ENCODE measurements at places on chromosomes 3 and 15.

DNA sequence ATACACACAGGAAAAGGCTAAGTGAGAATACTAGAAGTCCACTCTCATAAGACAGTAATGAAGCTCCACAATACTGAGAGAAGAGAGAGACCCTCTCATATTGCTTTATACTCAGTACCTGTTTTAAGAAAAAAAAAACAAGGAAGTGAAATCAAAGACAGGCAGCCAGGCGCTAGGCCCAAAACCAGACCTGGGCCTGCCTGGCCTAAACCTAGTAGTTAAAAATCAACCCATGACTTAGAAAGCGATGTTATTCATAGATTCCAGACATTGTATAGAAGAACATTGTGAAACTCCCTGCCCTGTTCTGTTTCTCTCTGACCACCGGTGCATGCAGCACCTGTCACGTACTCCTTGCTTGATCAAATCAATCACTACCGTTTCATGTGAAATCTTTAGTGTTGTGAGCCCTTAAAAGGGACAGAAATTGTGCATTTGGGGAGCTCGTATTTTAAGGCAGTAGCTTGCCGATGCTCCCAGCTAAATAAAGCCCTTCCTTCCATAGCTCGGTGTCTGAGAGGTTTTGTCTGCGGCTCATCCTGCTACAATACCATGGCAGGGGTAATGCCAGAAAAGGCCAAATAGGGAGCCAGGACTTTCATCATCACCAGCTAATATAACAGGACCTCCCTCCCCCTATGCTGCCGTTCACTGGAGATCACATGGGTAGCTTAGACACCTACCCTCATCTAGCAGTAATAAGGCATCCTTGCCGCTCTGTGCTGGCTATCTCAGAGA, 1294.1 kb downstream of the NSUN3 start:
- no peak for DNase-seq

- no peak for DNase-seq
These were observed 13.5 kb downstream of the NIPA1 start for GRCh38 chr15:22799902-22800301.

- DNase-seq, result no peak
These were observed 171.1 kb upstream of the TLE3 start for GRCh38 chr15:70268698-70269251.

DNA sequence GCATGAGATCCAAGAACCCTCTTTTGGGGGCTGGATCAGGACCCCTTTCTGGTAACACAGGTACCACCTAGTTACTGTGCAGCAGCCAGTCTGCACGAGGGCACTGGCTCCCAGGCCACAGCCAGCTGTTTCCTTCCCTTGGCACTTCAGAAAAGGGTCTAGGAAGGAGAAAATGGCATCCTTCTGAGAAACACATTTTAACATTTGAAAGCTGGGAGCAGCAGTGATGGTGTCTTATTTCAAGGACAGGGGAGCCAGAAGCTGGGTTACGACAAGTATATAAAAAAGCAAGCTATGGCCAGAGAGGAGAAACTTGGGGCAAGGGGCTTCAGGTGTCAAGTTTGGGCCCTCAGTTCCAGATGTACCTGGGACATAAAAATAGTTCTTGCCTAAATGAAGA, 282.8 kb downstream of the CTNNB1 start:
- no peak for DNase-seq

DNA sequence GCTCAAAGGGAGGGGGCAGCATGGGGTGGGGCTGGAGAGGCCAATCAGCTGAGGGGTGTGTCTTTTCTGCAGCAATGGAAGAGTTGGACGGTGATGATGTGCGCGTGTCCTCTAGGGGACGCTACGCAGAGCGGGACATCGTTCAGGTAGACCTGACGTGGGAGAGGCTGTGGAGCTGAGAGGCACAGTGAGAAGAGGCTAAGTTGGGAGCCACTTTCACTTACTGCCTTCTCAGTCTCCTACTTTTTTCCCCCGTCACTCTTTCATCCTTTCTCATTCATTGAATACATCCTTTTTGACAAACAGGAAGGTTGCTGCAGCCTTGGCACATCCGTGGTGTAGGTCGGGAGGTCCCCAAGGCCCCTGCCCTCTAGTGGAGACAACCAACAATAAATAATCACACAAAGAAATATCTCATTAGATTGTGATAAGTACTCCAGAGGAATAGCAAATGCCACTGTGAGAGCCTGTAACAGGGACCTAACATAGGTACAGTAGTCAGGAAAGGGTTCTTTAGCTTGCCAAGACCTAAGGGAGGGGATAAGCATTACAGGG, 4.4 kb upstream of the BRPF1 start:
- DNase-seq, result peak; percentile 43

DNA sequence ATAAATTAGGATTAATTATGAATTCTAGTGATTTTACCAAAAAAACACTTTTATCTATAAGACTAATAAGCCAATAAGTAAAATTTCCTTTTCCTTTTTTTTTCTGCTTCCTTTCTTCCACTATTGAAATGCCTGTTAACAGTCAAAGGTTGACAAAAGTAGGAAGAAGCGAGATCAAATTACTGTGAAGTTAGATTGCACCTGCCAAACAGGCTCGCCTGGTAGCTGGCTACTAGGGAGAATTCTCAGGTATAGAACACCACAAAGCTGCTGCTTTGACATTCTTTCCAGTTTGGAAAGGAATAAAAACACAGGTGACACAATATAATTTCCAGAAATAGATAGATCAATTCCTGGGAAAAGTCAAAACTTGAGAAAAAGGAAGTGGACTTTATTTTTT, 749.0 kb downstream of the NSUN3 start:
- no peak for DNase-seq

DNA sequence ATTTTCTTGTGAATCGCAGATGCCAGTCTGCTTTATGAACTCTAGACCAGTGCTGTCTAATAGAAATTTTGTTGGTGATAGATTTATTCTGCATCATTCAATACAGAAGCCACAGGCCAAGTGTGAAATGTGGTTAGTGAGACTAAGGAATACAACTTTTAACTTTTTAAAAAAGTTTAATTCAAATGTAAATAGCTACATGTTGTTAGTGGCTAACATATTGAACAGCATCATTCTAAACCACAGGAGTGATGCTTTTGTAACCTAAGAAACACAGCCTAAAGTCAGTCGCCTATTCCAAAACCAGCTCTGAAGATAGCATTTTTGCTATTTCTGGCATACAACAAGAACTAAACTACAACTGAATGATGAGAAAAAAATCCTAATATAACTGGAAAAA, 164.8 kb upstream of the CBLB start:
- no peak for DNase-seq

DNA sequence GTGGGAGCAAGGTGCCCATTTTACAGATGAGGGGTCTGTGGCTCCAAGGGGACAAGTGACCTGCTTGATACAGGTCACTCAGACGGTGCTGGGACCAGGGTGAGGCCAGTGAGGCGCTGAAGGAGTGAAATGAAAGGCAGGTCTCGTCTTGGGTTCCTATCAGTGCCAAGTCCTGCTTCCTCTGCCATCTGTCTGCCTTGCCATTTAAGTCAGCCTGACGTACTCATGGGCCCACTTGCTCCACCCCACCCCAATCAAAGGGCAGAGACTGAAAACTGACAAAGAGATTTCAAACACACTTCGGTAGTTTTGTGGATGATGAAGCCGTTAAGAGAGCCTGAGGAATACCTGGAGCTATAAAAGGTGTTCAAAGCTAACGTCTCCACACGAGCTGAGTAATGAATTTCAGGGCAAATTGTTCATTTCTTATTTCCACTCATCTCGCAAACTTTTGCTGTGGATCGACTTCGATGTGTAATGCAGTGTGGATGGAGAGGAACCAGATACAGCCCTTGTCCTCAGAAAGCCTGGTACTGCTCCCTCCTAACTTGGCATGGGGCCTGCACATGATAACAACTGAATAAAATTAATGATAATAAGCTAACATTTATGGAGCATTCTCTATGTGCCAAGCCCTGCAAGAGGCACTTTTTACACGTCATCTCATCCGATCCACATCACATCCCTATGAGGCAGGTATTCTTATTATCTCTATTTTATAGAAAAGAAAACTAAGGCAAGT, 36.6 kb downstream of the ATP2B2 start:
- DNase-seq, result no peak

GRCh38 chr3:87367736-87368135, 91.4 kb upstream of the POU1F1 start:
- no peak for DNase-seq

- DNase-seq, result no peak
These were observed 99.8 kb downstream of the MECOM start for GRCh38 chr3:169563775-169564059.

- no peak for DNase-seq
These were observed 61.2 kb downstream of the THBS1 start for GRCh38 chr15:39642011-39642640.

DNA sequence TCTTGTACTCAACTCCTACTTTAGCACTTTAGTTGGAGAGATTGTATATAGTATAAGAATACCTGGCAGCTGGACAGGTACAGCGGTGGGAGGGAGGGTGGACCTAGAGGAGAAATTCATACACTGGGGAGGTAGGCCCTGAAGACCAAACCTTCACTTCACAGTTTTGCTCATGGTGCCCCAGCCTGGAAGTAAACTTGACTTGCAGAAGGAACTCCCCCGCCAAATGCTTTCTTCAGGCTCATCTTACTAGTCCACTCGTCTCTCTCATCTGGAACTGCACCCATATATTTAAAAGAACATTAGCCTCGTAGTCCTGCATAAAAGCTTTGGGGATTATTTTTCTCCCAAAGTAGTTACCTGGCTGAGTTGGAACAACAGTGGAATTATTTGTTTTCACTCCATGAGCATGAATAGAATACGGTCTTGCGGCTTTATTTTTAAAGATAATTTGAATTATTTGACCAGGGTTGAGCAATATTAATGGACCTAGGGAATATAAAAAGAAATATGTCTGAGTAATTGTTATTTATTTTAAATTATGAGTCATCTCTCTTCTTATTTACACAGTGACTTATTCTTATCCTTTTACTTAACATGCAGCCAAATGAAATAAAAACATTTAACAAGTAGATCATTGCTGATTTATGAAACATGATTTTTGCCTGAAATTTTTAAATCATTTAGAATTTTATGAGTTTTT, 25.5 kb upstream of the CP start:
- DNase-seq, result no peak

- no peak for DNase-seq
These were observed 57.3 kb upstream of the SLC24A5 start for GRCh38 chr15:48063411-48063985.

DNA sequence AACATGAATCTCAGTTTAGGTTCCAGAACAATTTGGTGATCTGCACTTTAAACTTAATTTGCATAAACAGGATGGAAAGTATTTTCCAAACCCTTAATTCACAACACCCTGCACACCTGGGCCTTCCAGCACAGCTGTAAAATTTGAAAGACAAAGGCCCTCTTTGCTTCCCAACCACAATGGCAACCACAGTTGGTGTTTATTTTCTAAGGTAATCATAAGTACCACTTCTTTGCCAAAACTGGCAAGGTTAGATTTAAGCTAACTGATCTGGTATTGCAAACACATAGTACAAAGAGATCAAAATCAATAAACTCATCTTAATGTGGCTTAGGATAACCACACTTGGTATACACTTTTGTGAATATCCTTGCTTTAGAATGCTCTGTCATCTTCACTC, 4.1 kb downstream of the LRIG1 start:
- no peak for DNase-seq

- DNase-seq, result no peak
These were observed 366.6 kb downstream of the GBE1 start for GRCh38 chr3:81394651-81395524.

GRCh38 chr15:66063147-66063546, 190.4 kb downstream of the MEGF11 start:
- DNase-seq, result no peak

DNA sequence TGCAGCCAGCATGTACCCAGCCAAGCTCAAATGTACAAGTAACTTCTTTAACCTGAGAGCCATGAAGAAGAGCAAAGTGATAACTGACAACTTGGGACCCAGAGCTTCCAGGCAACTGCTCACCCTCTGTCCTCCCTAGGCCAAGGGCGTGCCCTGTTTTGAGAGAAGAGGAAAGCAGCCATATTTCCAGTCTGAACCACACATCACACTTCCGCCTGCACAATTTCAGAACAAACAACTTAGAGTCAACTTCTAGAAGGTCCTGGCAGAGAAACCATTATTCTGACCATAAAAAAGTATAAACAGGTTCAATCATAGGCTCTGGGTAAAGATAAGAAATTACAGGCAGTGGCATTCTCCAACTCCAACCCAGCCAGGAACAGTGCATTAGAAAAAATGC, 50.1 kb downstream of the ITGB5 start:
- no peak for DNase-seq

GRCh38 chr3:48848816-48849515, 1.3 kb upstream of the PRKAR2A start:
- no peak for DNase-seq

GRCh38 chr15:90838139-90838538, 30.2 kb upstream of the FURIN start:
- peak; percentile 93 for DNase-seq

- no peak for DNase-seq
These were observed 471 bp downstream of the NKIRAS1 start for GRCh38 chr3:23916152-23916885.

- DNase-seq, result no peak
These were observed 54.5 kb upstream of the TBL1XR1 start for GRCh38 chr3:177251755-177252154.

- no peak for DNase-seq
These were observed 34.8 kb downstream of the EIF4E3 start for GRCh38 chr3:71690341-71690841.

DNA sequence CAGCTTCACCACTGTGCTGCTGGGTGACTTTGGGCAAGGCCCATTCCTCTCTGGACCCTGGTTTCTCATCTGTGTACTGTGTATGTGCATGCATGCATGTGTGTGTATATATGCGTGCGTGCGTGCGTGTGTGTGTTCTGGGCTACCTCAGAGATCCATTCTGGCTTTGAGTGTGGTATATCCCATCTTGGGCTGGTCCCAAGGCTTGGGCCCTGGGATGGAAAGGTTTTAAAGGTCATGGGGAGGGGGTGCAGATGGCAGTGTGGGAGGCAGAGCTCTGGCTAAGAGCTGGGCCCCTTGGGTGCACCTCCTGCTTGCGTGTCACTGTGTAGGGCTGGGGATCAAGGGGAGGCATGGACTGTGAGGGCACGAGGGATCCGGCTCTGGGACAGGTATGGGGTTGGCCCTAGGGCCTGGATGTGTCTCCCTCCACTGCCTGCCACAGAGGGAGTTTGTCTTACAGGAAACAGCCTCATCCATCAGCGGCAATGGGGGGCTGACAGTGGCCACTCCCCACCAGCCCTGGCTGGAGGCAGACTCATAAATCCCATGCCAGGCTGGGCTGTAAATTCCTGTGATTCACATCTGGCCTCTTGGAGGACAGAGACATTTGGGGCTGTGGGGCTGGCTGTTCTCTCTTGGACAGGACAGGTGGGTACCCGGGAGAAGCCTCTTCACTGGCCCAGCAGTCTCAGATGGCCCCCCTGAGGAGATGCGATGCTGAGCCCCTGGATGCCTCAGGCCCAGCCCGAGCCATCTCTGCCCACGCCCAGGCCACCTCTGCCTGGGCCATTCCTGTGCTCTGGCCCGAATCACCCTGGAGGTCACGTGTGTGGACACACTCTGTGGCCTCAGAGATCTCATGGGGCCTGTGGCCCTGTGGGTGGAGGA, 21.4 kb upstream of the CSPG4 start:
- DNase-seq, result no peak
